ENCODE measurements at places on chromosomes 12 and 14.

GRCh38 chr12:18343708-18344107, 82.4 kb downstream of the PIK3C2G start:
- DNase-seq, result no peak

GRCh38 chr14:60266021-60266937, 17.3 kb downstream of the PPM1A start:
- DNase-seq, result no peak

DNA sequence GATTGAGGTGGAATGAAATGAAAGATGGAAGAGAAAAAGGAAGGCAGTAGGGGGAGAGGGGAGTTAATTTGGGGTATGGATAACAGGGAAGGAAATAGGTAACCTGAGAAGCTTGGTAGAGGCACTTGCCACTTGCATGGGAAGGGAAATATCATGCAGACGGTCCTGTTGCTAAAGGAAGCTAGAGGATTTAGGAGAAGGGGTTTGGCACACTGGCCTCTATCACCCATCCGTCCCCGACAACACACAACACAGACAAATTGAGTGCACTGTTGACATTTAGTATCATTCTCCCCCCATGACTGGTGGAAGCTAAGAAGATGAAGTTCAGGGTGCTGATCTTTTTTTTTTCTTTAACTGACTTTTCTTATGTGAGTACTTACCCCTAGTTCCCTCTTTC, 2.0 kb downstream of the OR10AD1 start:
- DNase-seq, result no peak

- DNase-seq, result no peak
These were observed 217.7 kb upstream of the ATXN7L3B start for GRCh38 chr12:74319886-74320285.

- no peak for DNase-seq
These were observed 3.2 kb downstream of the CFL2 start for GRCh38 chr14:34711169-34711568.

- DNase-seq, result no peak
These were observed 7.7 kb downstream of the JDP2 start for GRCh38 chr14:75435473-75435872.

- DNase-seq, result no peak
These were observed 1.2 kb upstream of the HECTD1 start for GRCh38 chr14:31208546-31209424.

DNA sequence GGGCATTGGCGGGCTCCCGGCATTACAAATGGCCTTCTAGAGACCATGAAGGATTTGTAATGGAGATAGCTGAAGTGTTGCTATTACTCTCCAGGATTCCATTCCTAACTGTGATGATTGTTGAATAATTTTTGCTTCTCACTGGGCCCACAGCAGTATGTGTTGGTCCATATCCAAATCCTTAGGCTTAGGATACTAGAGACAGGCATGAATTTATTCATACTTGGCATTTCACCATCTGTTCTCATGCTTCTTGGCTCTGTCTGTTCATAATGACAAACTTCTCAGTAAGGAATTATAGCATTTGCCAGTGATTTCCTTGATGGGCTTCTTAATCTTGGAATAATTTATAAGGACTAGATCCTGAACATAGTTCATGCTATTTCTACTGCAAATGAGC, 832.9 kb downstream of the C12orf50 start:
- DNase-seq, result peak; percentile 9

GRCh38 chr12:12586879-12587675, 24.4 kb upstream of the DUSP16 start:
- no peak for DNase-seq

DNA sequence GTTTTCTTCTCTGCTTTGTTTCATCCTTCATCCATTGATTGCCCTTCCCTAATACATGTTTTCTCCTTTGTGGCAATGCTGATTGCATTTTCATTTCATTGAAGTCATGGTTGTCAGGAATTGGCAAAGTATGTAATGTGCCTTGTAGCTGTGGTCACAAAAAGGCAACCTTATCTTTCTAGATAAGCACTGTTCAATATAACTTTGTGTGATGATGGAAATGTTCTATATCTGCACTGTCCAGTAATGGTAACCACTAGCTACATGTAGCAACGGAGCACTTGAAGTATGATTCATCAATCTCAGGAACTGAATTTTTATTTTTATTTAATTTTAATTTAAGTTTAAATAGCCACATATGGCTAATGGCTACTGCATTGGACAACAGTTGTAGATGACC, 79.8 kb downstream of the PCNX1 start:
- no peak for DNase-seq

DNA sequence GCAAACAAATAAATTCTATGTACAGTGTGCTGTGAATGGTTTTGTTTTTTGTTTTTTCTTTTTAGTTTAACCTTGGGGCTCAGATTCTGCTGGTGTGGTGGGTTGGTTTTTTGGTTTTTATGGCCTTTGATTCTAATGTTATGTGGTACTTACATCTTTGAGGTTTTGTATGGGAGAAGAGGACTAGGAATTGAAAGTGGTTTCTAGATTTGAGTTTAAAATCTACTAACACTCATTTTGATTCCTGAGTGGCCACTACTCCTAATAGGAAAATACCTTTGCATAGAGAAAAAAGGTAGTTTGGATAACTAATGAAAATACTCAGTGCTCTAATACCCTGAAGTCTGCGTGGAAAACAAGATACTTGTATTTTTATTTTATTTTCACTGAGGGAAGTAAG, 137.7 kb downstream of the MON2 start:
- no peak for DNase-seq

DNA sequence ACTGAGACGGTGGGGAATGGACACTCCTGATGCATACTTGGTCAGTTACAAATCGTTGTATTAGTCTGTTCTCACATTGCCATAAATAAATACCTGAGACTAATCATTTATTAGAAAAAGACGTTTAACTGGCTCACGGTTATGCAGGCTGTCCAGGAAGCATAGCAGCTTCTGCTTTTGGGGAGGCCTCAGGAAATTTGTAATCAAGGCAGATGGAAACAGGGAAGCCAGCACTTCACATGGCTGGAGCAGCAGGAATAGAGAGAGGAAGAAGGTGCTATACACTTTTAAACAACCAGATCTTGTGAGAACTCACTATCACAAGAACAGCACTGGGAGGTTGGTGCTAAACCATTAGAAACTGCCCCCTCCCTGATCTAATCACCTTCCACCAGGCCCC, 418.2 kb downstream of the FLRT2 start:
- DNase-seq, result no peak

GRCh38 chr12:65306366-65307168, 28.1 kb downstream of the MSRB3 start:
- DNase-seq, result no peak

DNA sequence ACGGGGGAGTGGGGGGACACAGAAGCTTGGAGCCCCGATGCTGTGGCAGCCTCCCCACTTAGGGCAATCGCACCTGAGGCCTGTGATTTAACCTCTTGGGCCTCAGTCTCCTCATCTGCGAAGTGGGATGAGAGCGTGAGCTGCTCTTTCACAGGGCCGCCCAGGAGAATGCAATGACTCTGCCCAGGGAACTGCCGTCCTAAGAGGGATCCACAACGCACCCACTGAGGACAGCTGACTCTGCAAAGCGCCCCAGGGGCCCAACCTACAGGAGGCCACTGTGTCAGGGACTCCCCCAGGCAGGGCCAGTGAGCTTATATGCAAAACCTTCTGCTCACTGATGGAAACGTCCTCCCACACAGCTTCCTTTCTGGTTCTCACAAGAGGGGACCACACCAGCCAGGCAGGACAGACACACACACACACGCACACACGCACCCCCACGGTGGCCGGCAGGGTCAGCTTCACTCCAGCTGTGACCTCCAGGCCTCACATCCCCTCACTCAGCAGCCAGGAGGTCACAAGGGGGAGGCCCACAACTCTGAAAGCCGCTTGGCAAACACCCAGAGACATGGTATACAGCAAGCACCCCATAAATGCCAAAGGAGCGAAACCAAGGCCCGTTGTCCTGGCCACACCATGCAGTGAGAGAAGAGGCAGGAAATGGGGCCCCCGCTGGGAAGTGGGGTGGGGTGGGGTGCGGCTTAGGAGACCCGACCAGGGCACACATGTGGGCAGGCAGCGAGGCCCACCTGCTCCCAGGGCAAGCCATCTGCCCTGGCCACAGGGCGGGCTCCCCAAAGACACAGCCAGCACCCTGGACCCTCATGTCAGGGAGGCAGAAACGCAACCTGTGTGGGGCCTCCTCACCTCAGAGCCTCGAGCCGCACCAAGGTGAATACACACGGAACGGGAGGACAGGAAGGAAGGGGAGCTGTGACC, 73.3 kb downstream of the NCOR2 start:
- no peak for DNase-seq

DNA sequence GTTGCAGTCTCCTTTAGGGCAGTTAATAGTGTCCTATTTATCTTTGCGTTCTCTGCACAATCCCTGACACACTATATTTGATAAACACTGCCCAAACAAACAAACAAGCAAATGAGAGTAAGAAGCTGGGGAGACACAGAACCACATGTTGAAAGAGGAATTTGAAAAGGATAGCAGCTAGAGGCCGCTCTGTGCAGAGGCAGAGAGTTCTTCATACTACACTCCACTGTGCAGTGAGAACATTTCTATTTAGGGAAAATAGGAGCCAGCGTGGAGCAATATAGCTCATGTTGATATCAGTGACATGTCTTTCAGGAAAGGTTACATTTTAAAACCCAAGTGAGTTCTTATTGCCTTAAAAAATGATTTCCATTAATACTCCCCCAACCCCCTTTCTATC, 140.3 kb upstream of the SEL1L start:
- DNase-seq, result peak; percentile 43

DNA sequence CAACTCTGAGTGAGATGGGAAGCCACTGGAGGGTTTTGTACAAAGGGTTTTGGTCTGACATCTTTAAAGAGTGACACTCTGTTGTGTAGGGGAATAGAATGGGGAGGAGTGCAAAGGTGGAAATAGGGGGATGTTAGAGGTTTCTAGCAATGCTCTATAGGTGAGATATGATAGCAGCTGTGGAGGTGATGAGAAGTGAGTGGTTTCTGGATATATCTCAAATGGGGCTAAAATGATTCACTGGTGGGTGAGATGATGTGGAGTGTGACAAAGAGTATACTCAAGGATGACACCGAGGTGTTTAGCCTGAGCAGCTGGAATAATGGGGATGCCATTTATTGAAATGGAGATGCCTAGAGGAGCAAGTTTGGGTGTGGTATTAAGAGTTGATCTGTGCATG, 426.4 kb downstream of the PCNX1 start:
- DNase-seq, result no peak

DNA sequence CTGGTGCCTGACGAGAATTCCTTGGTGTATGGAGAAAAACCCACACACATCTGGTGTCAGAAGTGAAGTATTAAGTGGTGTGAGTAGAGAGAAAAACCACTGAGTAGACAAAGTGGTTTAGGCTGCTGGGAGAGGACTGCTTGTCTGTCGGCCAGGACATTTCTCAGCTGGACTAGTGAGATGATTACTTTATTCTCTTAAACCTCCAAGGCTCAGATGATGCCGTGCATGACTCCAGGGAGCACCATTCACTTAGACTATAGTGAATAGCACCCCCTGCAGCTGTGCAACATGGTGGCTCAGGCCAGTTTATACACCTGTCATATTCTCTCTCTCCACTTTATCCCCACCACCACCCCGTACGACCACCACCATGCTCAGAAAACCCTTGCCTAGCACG, 28.5 kb upstream of the NFYB start:
- DNase-seq, result no peak

Measured in stomach (tissue), 19 donors.